ENCODE measurements at places on chromosomes 6 and 20.
A peak's percentile ranks its signal among the peaks of the same experiment; 100 is the strongest.

DNA sequence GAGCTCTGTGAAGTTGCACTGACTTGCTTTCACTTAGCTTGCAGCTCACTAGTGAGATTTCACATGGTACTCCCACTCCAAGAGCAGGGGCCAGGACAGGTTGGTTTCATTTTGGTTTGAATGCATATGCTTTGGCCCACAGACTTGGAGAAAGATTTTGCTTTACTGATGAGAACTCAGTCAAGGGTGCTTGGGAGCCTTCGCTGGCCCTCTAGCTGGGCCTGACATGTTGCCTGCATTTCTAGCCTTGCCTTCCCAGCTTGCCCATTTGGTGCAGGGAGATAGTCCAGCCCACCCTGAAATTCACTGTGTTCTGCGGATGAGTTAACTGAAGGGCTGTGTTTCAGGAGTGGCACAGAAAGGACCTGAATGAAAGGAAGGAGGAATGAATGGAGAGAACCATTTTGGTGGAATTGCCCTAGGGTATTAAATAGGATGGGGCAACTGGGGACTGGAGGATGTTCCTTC lies 1.9 kb downstream of the SGK1 start:
- DNase-seq, result no peak

DNA sequence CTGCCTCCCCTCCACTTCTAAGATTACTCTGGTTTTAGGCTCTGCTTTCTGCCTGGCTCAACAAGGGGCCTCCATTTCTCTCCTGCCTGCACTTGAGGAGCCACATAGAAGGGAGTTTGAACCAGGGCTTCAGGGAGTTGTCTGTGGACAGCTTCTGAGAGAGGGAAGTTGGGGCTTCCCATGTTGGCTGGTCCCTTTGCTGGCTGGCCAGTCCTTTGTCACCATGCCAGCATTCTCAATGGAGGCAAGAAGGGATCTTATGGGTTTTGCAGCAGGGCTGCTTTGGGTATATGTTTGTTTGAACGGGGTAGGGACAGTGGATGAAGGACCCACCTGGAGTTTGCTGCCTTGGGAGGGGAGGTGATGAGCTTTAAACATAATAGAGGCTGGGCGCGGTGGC lies 124.9 kb downstream of the CARMIL1 start:
- DNase-seq, result no peak

DNA sequence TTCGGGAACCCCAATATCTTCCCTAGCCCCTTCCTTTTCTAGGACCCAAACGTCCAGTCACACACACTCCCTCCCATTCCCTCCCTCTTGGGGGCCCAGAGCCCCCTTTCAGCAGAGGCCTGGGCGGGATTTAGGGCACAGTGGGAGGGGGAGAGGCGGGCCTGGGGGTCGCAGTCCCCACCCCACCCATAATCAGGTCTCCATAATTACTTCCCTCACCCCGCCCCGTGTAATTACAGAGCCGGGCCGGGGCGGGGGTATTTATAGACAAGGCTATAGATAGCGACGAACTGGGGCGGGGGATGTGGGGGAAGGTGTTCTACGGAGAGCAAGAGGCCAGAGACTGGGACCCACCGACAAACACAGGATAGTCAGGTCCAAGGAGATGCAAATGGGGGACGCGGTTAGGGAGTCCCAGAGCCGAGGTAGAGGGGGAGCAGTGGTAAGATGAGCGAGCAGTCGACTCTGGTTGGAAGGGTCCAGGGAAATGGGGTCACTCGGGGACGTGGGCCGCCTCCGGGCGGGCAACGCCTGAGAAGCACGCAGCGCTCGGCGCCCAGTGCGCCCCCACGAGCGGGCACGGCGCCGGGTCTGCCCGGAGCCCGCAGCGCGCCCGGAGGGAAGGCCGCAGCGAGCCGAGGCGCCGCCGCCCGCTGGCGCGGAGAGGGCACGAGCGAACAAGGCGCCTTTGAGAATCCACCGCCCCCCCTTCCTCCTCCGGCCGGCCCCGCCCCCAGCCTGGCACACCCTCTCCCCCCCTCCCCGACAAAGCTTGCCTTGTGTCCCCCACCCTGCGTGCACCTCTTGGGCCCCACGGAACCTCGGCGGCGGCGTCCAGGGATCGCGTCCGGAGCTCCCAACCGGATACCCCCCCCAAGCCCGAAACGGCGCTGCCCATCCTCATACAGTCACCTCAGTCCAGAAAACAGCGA lies 670 bp upstream of the COL11A2 start:
- no peak for DNase-seq

DNA sequence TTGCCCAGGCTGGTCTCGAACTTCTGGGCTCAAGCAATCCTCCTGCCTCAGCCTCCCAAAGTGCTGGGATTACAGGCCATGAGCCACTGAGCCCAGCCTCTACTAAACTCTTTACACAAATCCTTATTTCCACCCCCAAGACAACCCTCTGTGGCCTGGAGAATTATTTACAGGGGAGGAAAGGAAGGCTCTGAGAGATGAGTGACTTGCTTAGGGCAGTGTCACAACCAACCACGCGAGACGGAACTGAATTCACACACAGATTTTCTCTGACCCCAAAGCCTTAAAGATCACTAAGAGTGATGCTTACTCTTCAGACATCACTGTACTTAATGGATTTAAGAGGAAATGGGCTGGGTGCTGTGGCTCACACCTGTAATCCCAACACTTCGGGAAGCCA lies 86.2 kb downstream of the RIPOR3 start:
- DNase-seq, result no peak

GRCh38 chr20:7459083-7459482 lies 481.2 kb downstream of the HAO1 start:
- no peak for DNase-seq

DNA sequence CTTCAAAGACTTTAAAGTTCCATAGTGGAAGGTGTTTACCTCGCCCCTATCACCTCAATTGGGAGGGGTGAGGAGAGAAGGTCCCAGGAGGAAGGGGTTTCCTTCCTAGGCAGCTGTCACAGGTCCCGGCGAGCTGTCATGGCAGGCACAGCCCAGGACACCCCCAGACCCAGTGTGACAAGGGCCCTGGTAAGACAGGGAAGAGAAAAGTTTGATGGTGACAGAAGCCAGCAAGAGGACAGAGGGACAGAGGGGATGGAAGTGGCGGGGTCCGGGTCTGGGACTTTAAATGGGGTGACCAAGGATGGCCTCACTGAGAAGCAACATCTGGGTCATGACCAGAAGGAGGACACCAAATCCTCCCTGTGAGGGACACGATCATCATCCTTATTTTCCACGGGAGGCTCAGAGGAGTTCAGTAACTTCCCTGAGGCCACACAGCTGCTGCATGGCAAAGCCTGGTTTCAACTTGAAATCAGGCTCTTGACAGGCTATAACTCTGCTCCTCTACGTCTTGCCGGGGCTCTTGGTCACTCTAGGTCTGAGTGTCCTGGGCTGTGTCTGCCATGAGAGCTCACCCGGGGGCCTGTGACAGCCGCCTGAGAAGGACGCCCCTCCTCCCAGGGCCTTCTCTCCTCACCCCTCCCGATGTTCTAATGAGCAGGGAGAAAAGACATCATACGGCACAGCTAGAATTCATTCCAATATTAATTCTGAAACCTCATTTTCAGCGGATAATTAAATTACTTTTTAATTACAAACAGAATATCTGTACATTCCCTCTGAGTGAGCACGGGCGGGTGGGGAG lies 222.2 kb downstream of the PREX1 start:
- no peak for DNase-seq

- no peak for DNase-seq
Observed at GRCh38 chr6:89596484-89596883, 42.1 kb downstream of the LYRM2 start.

DNA sequence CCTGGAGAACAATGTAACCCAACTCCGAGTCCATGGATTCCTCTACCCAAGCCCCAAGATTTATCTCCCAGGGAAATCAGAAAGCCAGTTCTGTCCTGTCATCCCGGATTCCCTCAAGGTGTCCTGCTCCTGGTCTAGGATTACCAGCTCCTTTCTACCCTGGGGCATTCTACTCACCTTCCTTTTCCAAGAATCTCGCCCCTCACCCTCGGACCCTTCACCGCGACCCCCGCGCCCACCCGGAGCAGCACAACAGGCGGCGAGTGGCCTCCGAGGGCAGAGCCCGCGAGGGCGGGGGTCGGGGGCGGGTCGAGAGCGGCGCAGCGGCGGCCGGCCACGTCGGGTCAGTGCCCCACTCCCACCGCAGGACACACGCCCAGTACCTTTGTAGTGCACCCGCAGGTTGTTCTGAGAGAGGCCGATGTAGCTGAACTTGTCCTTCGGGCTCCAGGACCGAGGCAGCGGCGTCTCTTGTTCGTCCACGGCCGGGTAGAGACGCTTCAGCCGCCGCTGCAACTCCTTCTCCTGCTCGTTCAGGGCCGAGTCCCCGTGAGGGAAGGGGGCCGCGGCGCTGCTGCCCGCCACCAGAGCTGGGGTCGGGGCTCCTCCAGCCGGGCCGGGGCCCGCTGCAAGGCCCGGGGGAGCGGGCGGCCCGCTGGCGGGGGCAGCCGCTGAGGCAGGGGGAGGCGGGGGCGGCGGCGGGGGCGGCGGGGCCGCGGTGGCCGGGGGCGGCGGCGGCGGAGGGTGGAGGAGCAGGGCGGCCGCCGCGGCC lies 897 bp downstream of the RANBP9 start:
- peak; percentile 15 for DNase-seq

DNA sequence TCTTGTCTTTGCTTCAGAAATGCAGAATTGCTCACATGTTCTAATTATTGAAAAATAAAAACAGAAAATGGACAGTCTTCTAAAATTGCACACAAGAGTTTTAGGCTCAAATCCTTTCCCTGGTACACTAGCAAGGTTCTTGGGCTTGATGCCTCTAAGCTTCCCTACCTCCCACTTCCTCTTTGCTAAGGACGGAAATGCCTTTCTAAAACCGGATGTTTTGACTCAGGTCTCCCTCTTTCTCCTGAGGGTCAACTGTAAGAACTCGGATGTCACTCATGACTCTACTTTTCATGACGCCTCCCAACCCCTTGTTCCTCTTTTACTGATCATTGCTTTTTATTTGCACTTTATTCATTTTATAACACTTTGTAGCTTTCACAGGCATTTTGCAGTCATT lies 613.5 kb downstream of the C6orf118 start:
- no peak for DNase-seq

DNA sequence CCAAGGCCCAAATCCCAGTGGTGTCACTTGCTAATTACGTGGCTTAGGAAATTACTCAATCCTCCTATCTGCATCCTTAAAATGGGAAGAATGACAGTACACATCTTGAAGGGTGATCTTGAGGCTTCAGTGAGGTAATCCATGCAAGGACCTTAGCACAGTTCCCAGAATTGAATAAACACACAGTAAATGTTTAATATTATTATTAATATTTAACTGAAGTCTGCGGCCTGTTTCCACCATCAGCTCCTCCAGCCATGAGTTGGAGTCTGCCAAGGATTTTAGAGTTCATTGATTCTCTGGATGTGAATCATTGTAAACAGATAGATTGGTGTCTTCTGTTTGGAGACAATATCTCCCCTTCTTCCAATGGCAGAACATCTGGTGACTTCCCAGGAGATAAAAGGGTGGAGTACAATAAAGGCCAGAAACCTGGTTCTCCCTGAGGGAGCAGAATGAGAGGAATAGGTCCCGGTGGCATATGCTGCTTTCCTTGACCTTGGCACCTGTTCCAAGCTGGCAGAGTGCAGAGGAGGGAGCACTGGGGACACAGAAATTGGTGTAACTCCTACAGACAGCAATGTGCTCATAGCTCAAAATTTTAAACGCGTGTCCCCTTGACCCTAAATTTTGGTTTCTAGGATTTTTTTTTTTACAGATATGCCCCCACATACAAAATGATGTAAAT lies 25.4 kb downstream of the UNC5CL start:
- DNase-seq, result no peak

- DNase-seq, result no peak
Observed at GRCh38 chr6:163460307-163460782, 45.8 kb downstream of the QKI start.

GRCh38 chr6:73519926-73520687 lies 725 bp downstream of the EEF1A1 start:
- peak; percentile 69 for DNase-seq

DNA sequence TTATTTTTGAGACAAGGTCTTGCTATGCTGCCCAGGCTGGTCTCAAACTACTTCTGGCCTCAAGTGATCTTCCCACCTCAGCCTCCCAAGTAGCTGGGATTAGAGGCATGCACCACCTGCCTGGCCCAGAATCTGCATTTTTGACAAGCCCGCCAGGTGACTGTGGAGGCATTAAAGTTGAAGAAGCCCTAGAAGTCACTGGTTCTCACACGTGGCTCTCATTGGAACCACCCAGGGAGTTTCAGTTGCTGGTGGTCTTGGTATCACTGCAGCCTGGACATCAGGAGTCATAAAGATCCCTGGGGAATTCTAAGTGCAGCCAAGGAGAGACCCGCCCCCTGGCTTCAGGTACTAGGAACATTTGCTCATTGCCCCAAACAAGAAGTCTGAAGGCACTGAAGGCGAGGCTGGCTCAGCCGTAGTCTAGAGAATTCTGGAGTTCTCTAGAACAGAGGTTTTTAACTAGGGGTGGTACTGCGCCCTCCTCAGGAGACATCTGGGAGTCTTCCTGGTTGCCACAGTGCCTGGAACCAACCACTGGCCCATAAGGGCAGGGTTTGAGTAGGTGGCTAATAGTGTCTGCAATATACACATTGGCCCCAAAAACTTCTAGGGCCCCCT lies 182.8 kb downstream of the ZMYND8 start:
- DNase-seq, result no peak

DNA sequence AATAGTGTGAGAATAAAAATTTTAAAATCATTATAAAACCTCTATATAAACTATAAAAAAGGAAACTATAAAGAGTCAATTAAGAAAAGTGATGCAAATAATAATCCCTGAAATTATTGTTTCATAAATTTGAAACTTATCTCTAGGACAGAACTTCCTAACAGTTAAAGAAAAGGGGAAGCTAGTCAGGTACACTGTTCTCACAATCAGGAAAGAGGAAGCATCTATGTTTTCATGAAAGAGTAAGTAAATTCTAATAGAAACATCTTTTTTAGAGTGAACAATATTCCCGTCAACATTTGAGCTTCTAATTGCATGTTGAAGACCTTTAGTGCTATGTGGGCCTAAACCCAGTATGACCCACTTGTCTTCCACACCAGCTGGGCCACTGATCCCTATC lies 1.2 kb upstream of the ADGRF1 start:
- DNase-seq, result no peak

DNA sequence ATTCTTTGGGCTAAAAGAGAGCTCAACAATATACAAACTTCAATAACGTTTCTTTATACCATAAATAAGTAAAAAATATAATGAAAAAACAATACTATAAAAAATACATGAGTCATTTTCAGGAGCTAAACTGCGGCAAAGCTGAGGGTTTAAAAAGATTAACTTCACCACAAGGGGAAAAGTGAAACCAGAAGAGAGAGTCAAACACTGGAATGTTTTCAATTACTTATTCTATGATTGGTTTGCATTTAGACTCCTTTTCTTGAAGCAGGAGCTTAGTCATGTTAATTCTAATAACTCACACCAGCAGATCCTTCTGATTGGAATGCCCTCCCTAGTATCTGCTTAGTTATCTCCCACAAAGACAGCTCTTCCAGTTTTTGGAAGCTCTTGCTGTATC lies 627.3 kb downstream of the UTRN start:
- no peak for DNase-seq

DNA sequence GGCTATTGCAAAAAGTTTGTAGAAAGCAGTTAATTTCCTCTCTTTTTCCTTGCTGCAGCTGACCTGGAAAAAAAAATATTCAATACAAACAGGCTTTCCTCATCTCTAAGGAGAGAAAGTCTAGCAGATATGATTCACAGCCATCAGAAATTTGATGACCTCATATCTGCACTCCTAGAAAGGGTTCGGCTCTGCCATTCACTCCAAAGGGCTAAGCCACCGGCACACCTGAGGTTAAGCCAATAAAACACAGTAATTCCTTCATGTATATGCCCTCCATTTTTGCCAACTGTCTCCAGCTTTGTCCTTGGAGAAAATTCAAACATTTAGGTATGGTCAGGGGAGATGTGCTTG lies 18.7 kb upstream of the LY86 start:
- no peak for DNase-seq

Data from activated gamma-delta T cell treated with anti-CD3 and anti-CD28 coated beads, Interleukin-2, amount 50 U/mL, for 16 hours (primary cell).